ENCODE measurements at places on chromosomes 16 and 17.

- no peak for DNase-seq
These were observed 21.9 kb upstream of the CDH5 start for GRCh38 chr16:66344533-66345145.

GRCh38 chr17:43399839-43400328, 1.1 kb downstream of the ARL4D start:
- no peak for DNase-seq

- peak; percentile 28 for DNase-seq
These were observed 50.7 kb downstream of the SLC5A11 start for GRCh38 chr16:24896439-24896838.

GRCh38 chr17:50152736-50153135, 2.3 kb upstream of the PPP1R9B start:
- no peak for DNase-seq

DNA sequence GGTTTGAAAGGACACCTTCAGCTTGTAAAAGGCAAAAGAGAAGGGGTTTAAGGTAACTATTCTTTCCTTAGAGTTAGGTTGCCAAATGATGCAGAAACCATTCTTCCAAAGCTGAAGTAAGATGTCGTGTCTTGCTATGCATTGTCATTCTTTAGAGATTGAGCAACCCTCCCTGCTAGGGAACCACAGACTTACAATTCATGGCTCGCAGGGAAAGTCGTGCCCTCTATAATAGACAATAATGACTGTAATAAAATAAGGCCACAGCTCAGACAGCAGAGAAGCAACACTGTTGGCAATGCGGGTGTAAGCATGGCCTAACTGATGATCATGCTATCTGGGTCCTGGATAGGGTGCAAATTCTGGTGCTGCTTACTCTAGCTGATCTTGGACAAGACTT, 129.6 kb upstream of the CDH13 start:
- no peak for DNase-seq

DNA sequence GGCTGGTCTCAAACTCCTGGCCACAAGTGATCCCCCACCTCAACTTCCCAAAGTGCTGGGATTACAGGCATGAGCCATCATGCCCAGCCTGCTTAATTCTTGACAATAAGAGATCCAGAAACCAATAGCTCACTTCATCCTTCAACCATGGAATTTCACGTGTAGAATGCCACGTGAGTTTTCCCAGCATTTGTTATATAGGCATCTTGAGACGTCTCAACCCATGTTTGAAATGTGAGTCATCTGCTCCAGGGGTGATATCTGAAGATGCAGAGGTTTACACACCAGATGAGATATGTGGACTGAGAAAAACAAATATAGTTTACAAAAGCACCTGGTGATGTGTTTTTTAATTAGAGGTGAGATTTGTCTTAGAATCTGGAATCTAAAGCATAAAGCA, 7.1 kb downstream of the TEKT3 start:
- DNase-seq, result no peak

DNA sequence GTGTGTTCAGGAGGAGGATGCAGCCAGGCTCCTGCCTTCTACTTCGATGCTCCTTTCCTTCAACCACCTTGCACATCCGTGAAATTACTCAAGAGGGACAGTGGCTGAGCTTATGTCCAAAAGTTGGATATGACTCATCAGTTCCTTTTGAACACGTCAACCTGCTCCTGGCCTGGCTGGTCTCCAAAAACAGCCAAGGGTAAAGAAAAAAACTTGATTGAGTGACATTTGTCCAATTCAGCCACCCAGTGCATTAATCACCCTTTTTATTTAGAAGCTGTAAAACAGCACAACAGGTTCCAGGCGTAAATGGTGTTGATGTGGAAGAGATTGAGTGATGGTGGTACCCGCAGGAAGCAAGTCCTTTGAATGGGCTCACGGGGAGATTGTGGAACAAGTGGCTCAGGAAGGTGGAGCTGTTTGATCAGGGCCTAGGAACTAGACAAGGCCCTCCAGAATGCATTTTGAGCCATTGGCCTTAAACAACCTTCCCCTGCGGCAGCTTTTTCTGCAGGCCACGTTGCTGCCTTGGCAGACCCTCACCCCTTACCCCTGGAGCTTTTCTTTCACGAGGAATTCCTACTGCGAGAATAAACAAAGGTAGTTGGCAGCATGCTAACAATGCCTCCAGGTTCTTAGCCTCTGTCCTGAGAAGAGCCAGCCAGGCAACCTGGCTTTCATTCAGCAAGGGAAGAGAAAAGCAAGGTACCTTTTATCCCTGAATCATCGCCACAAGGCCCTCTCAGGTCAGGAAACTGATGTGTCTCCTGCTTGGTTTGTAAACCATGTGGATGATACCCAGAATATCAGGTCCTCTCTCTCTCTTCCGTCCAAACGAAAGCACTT, 173.3 kb upstream of the CACNG5 start:
- DNase-seq, result peak; percentile 29

- no peak for DNase-seq
These were observed 140.0 kb downstream of the RAB11FIP4 start for GRCh38 chr17:31531336-31531980.

DNA sequence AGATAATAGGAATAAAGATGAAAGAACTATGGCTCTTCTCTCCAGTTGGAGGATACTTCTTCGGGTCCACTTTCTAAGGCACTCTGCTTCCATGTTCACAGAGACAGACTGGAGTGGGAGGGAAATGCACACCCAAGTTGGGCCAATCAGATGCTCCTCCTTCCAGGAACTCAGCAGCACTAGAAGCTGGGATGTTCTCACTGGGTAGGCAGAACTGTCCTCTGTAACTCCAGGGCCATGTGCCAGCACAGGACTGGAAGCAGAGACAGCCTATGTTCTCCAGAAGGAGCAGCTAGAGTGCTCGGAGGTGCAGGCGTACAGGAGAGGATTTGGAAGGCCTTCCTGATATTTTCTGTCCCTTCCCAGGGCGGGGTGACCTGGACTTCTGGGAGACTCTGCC, 49.9 kb upstream of the SREBF1 start:
- DNase-seq, result no peak

GRCh38 chr17:4576729-4577322, 7.5 kb upstream of the SMTNL2 start:
- DNase-seq, result no peak

GRCh38 chr17:5281814-5282641, at the start of gene RABEP1:
Gene RABEP1 (plus strand): TSS chr17:5282284. CDS start chr17:5282487, 203 bp downstream.
- peak; percentile 83 for DNase-seq

- no peak for DNase-seq
These were observed 489.0 kb downstream of the KCNJ2 start for GRCh38 chr17:70658317-70658716.

DNA sequence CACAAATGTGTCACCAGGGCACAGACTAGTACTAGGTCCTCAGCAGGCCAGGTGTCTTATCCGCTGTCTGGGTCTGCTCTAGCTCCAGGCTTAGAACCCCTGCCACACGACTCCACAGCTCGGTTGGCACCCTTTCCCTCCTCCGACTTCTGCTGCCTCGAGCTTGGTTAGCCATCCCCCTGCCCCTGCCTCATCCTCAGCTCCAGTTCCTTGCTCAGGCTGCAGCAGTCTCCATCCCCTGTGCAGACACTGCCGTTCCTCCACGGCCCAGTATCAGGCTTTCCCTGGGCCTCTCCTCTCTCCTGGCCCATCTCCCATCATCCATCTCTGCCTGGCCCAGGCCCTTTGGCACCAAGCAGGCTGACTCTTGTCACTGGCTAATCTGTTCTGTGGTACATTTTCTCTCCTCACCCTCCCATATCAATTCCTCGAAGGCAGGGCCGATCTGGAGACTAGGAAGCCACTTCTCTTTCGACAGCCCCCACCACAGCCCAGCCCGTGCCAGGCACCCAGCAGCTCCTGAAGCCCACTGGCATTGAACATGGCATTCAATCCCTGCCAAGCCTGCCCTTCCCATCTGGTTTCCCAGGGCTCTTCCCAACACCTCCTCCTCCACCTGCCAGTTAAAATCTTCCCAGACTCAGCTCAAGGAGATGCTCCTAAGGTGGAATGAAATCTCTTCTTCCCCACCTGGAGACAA, 1.4 kb upstream of the GRN start:
- no peak for DNase-seq

- peak; percentile 78 for DNase-seq
These were observed 122.0 kb downstream of the CLEC16A start for GRCh38 chr16:11066261-11066870.

DNA sequence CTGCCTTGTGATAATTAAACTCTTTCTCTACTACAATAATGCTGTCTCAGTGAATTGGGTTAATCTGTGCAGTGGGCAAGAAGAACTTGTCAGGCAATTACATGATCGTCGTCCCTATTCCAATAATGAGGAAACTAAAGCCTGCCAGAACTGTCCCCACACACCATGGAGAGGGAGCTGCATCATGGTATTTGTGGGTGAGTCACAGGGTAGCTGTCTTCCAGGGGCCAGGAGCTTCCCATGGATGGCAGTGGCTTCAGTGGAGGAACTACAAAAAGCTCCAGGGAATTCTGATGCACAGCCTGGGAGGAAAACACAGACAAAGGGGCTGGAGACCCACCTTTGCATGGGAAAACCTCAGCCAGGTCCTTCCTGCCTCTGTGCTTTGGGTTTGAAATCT, 83.3 kb upstream of the C16orf82 start:
- DNase-seq, result no peak

DNA sequence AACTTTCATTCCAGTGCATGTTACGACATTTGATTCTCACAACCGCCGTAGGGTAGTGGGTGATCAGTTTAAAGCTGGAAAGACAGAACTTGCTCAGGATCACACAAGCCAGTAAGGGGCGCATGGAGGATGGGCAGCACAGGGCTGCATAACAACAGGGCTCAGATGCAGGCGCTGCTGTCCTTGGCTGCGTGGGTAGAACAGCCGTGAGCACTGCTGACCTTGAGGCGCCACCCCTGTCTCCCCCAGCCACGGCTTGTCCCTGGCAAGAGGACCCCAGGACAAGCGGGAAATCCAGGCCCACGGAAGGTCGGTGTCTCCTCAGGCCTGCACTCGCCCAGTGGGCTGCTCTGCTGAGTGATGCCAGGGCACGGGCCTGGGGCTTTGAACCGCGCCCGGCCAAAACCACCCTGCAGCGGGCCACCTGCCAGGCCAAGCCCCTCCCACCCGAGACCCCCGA, 84.7 kb downstream of the LMF1 start:
- DNase-seq, result no peak

- DNase-seq, result no peak
These were observed 299.8 kb upstream of the PSMD7 start for GRCh38 chr16:73996624-73997339.

- no peak for DNase-seq
These were observed 24.1 kb downstream of the MYBBP1A start for GRCh38 chr17:4530799-4531730.

GRCh38 chr16:66300501-66300900, 66.0 kb upstream of the CDH5 start:
- DNase-seq, result no peak

DNA sequence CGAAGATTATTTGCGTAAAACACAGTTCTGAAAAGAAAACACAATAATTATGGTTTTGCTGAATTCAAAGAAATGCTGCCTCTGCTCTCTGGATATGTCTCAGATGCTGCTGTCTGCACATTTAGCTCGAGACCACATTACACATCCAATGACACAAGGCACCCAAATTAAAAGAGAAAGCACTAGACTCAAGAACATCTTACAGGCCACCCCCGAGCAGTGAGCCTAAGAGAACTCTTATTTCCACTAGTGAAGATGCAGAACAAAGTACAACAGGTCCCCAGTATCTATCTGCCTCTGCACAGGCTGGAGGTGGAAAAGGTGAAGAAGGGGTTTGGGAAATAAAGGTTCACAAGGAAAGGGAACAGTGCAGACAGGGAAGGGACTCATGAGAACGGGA, 33.5 kb downstream of the GRB2 start:
- DNase-seq, result no peak

- DNase-seq, result no peak
These were observed 131.2 kb downstream of the C16orf95 start for GRCh38 chr16:87185983-87186382.

DNA sequence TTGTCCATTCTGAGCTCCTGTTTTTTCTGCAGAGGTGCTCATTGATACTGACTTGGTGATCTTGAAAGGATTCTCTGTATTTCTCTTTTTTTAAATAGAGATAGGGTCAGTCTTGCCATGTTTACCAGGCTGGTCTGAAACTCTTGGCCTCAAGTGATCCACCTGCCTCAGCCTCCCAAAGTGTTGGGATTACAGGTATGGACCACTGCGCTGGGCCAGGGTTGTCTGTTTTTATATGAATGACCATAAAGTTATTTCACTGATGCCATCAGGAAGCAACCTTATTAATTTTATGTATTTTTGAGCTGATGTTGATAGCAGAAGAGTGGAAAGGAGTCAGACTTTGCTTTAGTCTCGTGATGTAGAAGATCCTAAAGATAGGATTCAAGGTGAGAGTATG, 35.7 kb upstream of the METTL9 start:
- DNase-seq, result no peak
